ENCODE measurements at places on chromosomes 11 and 22.
A peak's percentile ranks its signal among the peaks of the same experiment; 100 is the strongest.

GRCh38 chr11:16225623-16226022 is 130.7 kb downstream of the SOX6 start:
- no peak for DNase-seq

DNA sequence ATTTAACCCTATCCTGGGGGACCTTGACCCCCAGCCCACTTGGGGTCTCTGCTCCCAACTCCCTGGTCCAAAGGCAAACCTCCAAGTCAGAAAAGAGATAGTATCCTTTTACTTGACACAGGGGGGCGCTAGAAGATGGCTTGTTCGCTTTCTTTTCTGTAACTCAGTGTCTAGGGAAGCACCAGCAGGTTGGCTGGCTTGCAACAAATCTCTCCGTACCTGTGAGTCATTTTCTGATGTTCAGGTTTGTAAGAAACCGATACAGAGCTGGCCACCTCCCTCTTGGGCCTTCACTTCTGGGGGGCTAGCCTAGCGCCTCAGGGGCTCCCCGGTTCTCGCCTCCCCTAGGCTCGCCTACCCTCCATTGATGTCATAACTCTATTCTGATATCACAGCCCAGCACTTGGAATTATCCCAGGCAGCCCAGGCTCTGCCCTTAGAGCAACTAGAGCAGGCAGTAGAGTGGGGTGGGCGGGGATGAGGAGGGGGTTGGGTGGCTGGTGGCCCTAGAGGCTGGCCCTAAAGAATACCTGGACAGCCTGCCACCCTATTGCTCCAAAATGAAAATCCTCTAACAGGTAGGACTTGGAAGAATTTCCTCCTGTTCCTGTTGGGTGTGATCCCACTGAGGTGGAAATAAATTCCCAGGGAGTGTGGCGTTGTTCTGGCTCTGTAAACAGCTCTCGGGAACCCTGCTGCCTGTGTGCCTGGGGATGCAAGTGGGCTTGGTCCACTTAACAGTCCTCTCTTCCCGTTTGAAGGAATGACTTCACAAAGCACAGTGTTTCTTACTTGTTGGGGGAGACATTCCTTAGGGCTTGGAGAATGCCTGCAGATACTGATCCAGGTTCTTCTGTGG is 69.4 kb downstream of the OSBP2 start:
- peak; percentile 69 for DNase-seq

DNA sequence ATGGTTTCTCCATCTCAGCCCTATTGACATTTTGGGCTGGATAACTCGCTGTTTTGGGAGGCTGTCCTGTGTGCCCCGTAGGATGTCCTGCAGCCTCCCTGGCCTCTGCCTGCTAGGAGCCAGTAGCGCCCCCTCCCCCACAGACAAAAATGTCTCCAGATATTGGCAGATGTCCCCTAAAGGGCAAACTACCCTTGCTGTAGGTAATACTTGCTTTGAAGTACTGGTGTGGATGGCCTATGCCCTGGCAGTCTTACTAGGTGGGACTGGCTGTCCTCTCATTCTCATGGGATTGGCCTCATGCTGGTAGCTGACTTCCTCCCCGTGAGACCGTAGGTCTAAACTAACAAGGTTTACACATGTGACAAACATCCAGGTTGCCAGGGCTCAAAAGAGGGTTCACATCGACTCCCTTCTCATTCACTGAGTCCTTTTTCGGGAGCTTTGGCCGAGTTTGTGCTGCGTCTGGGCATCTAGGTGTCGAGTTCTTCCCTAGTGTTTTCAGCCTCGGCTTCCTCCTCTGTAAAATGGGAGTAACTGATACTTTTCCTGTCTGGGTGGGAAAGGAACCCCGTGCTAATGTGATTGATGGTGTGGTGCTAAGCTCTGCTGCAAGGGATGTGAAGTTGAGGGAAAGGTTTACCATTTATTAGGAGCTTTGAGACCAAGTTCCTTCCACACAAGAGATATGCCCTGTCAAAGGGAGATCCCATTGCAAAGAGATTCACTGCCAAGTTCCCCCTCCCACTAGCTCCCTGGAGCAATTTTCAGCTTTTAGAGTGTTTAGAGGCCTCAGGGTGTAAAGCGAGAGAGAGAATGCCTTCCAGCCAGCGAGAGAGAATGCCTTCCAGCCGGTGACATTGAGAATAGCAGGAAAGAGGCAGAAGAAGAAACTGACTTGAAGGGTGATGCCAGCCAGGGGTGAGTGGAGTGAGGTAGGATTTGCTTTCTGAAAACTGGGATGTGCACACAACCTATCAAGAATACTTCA is 17.0 kb downstream of the PTPRJ start:
- no peak for DNase-seq

GRCh38 chr11:85643191-85643614 is 4.6 kb upstream of the TMEM126A start:
- DNase-seq = no peak

DNA sequence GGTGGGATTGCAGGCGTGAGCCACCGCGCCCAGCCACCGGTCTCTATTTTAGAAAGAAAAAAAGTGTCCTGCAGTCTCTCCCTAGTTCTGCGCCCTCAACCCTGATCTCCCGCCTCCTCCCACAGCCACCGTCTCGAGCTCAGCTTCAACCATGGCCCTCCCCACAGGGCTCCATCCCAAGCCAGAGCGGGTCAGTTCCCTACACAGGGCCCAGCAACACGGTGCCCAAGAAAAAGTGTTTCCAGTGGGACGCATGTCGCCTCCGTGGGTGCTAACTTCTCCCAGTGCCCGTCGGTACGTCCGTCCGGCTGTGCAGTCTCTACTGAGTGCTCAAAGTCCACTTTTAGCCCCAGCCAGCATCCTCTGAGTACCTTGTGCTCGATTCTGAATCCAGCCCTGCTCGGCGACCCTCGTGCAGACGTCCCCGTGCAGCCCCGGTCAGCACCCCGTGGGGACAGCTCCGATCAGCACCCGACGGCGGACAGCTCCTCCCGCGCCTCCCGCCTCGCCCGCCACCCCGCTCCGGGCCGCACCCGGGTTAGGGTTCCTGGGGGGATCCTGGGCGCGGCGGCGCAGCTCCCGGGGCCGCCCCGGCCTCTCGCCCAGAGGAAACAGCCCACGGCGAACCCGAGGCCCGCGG is 657 bp upstream of the MAPK8IP2 start:
- DNase-seq = no peak

- no peak for DNase-seq
Observed at GRCh38 chr11:118434553-118435289, 1.6 kb upstream of the KMT2A start.

GRCh38 chr11:69170704-69171103 is 15.0 kb downstream of the SMIM38 start:
- no peak for DNase-seq

- no peak for DNase-seq
Observed at GRCh38 chr11:118206391-118207031, 18.3 kb downstream of the JAML start.

GRCh38 chr11:25159341-25159740 is 662.5 kb downstream of the LUZP2 start:
- no peak for DNase-seq

- DNase-seq = no peak
Observed at GRCh38 chr11:71490044-71490730, 36.9 kb upstream of the KRTAP5-7 start.

DNA sequence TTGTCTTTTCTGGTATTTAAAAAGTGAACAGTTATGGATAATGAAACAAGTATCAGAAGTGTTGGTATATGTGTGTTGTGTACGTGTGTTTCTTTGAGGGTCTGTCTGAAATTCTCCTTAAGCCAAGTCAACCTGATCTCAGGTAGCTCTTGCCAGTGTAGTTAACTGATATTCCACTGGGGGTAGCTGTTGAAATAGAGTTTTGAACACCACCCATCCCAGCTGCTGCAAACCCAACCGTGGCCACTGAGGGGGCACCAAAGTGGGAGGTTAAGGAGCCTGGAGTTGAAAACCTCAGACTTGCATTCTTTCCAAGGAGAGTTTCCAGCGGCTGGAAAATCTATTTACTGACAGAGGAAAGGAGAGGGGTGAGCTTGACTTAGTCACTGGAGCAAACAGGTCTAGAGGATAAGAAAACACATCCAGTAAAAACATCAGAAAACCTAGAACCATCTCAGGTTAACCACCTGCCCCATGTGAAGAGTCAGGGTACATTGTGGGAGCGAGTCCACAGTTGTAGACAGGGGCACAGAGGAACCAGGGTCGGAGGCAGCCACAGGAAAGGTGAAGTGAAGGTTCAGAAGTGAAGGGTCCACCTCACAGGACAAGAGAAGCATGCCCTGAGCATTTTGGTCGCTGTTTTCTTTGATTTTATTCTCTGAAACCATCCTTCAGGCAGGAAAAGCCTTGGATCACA is 8.8 kb upstream of the CUL5 start:
- DNase-seq = no peak

GRCh38 chr11:57315491-57315890 is 9.3 kb downstream of the TNKS1BP1 start:
- DNase-seq = no peak

DNA sequence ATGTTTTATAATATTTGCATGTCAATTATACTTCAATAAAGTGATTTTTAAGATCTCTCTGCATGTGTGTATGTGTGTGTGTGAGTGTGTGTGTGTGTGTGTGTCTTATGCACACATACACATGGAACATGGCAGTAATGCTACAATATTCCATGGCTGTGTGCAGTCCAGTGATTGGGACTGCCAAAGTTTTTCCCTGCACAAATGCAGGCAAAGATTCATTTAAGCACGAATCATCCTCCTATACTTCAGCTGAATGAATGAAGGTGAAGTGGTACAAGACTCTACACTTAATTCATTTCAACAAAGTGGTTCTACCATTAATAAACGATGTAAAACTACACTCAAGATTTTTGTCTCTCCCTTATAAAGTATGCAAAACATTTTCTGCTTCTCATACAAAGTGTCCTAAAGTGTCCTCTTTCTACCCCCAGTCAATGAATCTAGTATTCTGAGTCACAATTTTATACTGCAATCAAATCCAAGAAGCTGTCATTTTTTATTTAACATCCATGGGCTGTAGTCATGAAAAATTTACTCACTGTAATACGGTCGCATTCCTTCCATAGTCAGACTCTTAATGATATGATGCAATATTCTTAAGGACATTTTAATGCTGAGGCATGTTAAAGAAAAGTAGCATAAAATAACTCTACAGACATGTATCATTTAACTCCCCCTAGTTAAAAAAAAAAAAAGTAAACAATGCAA is 132.4 kb downstream of the TTC28 start:
- no peak for DNase-seq

DNA sequence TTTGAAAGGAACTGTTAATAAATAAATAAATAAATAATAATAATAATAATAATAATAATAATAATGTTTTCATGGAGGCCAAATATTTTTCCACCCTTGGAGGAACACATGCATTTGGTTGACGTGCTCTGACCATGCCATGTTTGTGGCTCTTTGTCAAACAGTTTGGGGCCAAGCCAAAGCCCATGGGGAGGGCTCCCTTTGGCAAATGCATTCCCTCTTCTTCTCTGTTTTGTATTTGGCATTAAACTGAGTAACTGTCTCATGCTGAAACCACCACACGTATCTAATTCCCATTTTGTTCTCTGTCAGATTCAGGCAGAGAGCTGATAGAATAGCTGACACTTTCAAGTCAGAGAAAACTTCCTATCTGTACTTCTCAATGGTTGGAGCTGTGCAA is 68.6 kb upstream of the PAX6 start:
- no peak for DNase-seq

DNA sequence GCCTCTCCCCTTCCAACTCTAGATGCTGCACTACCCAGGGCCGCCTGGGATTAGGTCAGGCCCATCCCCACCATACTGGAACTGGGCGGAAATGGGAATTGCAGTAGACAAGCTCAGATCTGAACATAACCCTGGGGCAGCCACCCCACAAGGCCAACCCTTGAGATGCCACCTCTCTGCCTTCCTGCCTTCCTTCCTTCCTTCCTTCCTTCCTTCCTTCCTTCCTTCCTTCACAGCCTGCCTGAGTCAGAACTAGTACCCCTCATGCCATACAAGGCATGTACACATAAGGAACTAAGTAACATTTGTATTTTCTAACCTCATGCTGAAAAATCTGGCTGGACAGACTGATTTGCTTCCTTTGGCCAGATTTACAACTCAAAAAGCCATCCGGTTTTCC is 28.0 kb downstream of the SHISAL1 start:
- no peak for DNase-seq

DNA sequence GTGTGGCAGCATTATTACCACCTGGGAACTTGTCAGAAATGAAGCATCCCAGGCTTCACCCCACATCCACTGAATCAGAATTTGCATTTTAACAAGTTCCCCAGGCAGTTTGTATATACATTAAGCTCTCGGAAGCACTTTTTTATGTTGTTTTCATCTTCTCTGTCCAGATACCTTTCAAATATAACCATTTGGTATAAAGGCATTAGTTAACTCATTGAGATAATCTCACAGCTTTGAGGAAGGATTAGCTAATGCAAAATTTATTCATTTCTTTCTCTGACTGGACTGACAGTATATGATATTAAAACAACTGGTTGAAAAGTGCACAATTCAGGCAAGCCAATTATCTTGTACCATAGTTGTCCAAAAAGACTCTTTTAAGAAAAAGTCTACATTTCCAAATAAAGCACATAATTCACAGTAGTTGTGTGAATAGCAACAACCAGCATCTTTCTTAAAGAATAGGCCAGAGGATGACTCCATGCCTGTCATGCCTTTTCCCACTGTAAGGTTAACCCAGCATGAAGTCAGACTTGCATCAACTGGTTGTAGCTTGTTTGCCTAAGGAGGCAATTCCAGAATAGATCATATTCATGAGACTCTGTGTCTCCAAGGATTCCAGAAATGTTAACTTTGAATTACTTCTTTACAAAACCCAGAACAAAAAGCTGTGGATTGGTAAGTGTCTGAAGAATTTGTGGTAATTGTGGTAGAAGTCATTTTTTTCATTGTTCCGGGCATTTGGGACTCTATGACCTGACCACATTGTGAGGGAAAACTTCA is 254.3 kb upstream of the SESN3 start:
- no peak for DNase-seq

DNA sequence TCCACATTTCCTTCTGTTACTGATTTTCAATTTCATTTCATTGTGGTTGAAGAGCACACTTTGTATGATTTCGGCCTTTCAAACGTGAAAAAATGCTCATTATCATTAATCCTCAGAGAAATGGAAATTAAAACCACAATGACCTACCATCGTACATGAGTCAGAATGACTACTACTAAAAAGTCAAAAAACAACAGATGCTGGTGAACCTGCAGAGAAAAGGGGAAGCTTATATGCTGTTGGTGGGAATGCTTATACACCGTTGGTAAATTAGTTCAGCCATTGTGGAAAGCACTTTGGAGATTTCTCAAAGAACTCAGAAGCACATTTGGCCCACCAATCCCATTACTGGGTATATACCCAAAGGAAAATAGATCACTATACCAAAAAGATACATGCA is 57.6 kb downstream of the DLG2 start:
- DNase-seq = no peak

GRCh38 chr11:128417607-128418324 is 169.6 kb downstream of the ETS1 start:
- no peak for DNase-seq

GRCh38 chr11:67468456-67468758 is 644 bp downstream of the TMEM134 start:
- DNase-seq = no peak
